T-helper 1 cell (primary cell): ENCODE measurements at places on chromosomes 1 and 21.

- no peak for DNase-seq
These were observed 8.5 kb downstream of the CENPS start for GRCh38 chr1:10438677-10439163.

GRCh38 chr1:97918961-97919360 lies 1.9 kb downstream of the DPYD start:
- no peak for DNase-seq

GRCh38 chr21:36125512-36126207 lies 9.2 kb upstream of the CBR3 start:
- DNase-seq, result peak; percentile 31

GRCh38 chr21:46559291-46559983 lies 45.4 kb downstream of the S100B start:
- DNase-seq, result peak; percentile 67

DNA sequence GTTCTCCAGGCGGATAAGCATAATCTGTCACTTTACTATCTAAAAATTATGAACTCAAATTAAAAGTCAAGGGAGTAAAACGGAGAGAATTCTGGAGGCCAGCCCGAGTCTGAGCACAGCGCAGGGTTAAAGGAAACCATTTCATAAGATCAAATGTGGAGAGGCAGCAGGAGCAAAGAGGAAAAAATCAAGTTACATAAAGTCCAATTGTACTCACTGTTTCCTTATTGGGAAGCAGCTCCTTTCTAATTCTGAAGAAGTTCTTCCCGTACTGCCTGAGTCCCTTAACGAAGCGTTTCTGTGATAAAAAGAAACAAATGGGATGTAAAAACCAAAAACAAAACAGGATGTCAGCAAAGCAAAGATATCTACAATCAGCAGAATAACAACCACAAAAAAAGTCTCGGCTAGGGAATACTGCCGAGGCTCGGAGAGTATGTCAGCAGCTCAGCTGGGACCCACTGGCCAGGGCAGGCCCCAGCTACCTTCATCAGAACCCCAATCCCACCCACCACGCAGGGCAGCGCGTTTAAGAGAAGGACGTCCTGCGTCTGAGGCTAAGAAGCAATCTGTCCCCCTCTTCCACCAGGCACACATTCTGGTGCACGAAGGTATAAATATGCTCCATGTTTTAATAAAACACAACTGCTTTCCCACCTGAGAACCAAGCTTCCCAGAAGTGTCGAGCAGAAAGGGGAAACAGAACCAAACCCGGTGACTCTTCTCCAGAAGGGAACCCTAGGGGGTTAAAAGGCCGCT lies 104.8 kb downstream of the SLC45A1 start:
- DNase-seq, result no peak

DNA sequence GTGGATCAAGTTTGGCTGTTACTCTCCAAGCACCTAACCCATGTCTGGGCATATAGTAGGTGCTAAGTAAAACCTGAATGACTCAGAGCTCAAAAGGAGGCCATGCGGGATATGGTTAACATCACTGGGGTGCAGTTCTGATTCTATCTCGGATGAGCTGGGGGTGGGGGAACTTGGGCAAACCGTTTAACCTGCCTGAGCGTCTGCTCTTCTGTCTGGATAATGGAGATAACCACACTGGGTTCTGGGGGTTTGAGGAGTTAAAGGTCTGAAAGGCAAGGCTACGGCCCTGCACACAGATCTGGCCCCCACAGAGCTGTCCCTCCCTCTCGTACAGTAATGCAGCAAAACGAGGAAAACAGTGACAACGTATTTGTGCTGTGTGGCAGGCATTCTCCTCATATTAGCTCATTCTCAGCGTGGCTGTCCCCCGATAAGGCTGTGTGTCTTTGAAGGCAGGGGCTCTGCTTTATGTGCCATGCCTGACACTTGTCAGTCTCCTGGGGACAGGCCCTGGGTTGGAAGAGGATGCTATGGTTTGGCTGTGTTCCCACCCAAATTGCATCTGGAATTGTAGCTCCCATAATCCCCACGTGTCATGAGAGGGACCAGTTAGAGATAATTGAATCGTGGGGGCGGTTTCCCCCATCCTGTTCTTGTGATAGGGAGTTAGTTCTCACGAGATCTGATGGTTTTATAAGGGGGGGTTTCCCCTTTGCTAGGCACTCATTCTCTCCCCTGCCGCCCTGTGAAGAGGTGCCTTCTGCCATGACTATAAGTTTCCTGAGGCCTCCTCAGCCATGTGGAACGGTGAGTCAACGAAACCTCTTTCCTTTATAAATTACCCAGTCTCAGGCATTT lies 6.8 kb upstream of the ALDH4A1 start:
- no peak for DNase-seq

- peak; percentile 68 for DNase-seq
These were observed 9.7 kb downstream of the CD2 start for GRCh38 chr1:116763787-116764465.

- DNase-seq, result no peak
These were observed 212.4 kb downstream of the FOXD2 start for GRCh38 chr1:47650205-47650604.

GRCh38 chr1:117173006-117173405 lies 37.7 kb downstream of the VTCN1 start:
- no peak for DNase-seq

DNA sequence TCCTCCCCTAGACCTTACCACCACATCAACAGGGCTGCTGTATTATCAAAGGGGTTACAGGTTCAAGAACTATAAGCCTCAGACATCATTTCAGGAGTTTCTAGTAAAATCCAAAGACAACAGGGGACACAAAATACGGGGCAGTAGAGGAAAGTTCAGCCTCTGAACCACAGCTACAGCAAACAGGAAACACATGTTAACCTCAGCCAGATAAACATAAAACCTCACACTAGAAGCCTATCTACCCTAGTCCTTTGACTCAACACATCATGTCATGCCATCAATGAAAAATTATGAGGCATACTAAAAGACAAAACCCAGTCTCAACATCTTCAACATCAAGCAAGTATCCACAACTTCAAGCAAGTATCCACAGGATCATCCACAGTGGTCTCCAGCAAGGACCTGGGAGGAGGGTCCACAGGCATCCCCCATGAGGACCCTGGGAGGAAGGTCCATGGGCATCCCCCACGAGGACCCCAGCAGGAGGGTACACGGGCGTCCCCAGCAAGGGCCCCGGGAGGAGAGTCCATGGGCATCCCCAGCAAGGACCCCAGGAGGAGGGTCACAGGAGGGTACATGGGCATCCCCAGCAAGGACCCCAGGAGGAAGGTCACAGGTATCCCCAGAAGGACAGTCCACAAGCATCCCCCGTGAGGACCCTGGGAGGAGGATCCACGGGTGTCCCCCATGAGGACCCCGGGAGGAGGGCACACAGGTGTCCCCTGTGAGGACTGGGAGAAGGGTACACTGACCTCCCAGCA lies 440.0 kb downstream of the MATN1 start:
- DNase-seq, result no peak

DNA sequence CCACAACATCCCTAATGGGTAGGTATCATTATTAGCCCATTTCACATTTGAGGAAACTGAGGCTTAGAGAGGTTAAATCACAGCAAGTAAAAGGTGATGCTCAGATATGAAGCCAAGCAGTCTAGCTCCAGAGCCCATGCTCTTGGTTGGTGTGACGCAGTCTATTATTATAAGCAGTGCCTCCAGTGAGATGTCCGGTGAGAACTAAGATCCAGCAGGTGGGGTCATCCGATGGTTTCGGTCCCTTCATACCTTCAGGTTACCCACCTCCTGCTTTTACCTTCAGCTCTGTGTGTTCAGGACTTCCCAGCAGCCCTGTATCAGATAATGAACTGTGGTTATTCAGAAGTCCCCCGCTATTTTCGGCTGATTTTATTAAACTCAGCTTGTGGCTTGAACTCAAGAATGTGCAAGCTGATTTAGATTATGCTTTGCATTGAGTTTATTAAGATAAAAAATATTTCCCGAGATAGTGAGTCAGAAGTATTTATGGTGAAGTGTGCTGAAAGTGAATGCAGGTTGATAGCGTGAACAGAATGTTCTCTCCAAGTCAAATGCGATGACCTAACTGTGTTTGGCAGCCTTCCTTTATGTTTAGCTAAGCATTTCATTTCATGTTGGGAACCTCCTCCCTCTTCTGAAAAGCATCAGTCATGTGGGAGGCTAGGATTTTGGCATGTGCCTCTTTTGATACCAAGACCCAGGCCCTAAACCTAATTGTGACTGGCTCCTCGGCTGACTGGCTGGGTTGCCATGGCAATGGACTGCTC lies 160.9 kb upstream of the UBE2U start:
- no peak for DNase-seq

DNA sequence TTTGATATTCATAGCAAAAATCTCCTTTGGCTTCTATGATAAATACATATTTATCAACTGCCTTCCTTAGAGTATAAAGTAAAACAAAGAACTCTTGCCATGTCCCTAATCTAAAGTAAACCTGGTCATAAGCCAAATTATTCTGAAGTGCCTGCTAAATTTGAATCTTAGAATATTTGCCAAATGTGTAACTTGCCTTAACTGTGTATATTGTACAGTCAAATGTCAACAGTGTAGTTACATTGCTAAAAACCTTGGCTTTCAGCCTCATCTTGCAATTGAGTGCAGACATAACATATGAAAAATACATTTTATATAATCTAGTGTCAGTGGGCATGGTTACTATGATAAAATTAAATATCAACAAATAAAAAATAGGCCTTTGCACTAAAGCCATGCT lies 583.4 kb upstream of the ADAMTS5 start:
- DNase-seq, result no peak

DNA sequence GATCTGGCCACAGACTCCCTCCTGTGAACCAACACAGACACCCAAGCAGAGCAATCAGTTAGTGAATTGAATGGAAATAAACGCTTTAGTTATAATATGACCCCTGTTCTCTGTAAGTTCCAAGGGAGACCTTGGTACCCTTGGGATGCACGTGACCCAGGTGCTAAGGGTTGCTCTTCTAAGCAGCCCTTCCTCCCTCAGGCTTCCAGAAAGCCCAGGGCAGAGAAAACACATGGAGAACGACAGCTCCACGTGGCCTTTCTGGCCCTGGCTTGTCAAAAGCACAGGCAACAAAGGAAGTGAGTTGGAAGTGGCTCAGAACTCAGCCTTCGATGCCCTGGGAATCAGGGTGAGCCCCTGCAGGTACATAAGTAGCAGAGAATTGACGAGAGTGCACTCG lies 57.4 kb downstream of the LACTBL1 start:
- no peak for DNase-seq

- DNase-seq, result no peak
These were observed 389.1 kb downstream of the HLX start for GRCh38 chr1:221268295-221268694.

- DNase-seq, result no peak
These were observed 175.9 kb downstream of the LHX8 start for GRCh38 chr1:75310067-75310466.

DNA sequence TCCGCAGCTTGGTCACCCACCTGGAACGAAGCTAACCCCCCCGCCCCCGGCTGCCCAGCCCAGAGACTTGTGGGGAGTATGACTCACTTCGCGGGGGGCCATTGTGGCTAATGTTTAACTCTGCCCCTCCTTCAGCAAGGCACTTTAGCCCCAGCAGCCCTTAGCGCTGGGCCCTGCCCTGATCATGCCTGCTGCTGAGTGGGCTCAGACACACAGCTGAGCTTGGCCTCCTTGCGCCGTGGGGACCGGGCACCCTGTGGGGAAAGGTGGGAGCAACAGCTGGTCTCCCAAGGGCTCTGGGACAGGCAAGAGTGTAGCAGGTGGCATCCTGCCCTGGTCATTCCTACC lies 6.3 kb upstream of the LAD1 start:
- DNase-seq, result no peak

DNA sequence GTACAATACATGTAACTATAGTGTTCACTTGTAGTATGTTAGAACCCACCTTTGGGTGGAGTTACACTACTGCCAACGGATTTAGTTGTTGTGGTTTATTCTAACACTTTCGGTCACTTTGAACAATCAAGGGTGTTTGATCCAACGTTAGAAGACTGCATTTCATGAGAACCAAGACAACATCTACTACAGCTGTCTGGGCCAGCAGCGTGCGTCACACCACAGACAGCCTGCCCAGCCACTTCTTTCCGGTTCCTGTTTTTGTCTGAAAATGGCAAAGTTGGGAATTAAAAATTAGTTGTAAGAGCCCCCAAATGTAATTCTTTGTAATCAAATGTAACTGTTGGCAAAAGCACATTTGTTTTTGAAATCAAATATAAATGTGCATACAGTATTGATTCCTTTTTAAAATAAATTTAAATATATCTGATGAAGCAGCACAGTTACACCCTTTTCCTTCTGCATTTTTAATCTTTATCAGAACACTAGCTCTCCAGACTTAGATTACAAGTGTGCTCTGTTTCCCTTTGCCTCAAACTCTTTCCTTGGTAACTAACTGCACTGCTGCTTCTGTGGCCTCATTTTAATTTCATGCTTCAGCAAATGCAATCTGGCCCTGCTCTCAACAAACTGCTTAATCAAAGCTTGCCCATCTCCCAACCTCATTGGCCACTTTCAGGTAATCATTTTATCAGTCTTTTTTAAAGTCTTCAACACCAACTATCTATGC lies 86.6 kb upstream of the DPH5 start:
- DNase-seq, result peak; percentile 48

- no peak for DNase-seq
These were observed 390.5 kb downstream of the PLPP3 start for GRCh38 chr1:56188855-56189254.

GRCh38 chr1:33301273-33301984 lies 19.5 kb downstream of the A3GALT2 start:
- no peak for DNase-seq

GRCh38 chr1:212060632-212061472 lies 25.3 kb downstream of the DTL start:
- no peak for DNase-seq
